ENCODE measurements at places on chromosomes 13 and 19.
A peak's percentile ranks its signal among the peaks of the same experiment; 100 is the strongest.

GRCh38 chr13:94395860-94396259, 83.6 kb downstream of the DCT start:
- no peak for DNase-seq

DNA sequence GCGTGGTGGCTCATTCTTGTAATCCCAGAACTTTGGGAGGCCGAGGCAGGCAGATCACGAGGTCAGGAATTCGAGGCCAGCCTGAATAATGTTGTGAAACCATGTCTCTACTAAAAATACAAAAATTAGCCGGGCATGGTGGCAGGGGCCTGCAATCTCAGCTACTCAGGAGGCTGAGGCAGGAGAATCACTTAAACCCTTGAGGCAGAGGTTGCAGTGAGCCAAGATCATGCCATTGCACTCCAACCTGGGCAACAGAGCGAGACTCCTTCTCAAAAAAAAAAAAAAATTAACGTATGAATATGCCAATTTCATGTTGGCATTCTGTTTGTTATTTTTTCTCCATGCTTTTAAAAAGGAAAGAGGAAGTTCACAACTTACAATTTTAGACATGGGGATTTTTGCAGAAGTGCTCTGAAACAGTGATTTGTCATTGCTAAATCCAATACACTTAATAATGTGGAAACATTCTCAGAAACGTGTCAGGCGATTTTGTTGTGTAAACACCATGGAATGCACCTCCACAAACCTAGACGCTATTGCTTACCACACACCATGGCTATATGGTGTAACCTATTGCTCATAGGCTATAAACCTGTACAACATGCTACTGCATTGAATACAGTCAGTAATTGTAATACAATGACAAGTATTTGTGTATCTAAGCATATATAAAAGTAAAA, 115.9 kb upstream of the PCDH20 start:
- DNase-seq, result no peak

DNA sequence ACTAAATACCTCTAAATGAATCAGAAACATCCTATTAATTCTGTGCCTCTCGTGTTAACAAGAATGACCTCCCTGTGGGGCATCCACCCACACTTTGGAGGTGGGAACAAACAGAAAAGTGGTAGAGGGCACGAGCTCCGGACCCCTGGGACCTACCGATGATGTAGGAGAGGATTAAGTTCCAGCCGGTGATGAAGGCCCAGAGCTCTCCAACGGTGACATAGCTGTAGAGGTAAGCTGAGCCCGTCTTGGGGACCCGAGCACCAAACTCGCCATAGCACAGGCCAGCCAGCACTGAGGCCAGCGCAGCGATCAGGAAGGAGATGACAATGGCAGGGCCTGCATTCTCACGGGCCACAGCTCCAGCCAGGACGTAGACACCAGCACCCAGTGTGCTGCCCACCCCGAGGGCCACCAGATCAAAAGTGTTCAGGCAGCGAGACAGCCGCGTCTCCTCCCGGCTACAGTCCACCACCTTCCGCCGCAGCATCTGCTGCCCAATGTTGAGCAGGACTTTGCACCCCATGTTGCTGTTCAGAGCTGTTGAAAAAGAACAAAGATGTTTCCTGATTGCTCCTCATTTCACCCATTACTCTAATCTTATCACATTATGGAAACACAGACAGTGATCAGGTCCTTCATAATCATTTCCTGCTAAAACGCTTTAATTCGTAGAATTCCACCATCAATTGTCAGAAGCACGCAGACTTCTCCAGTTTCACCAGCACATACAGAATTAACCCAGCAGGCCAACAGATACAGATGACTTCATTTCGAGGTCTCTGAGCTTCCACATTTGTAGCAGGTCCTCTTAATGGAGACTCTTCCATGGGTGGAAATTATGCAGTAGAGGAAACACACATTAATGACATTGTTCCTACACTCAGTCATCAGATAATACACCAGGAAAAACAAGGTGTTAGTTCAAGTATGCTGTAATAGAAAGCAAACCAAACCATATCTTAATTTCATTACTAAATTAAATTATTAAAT, 59.5 kb downstream of the SLC7A1 start:
- no peak for DNase-seq

DNA sequence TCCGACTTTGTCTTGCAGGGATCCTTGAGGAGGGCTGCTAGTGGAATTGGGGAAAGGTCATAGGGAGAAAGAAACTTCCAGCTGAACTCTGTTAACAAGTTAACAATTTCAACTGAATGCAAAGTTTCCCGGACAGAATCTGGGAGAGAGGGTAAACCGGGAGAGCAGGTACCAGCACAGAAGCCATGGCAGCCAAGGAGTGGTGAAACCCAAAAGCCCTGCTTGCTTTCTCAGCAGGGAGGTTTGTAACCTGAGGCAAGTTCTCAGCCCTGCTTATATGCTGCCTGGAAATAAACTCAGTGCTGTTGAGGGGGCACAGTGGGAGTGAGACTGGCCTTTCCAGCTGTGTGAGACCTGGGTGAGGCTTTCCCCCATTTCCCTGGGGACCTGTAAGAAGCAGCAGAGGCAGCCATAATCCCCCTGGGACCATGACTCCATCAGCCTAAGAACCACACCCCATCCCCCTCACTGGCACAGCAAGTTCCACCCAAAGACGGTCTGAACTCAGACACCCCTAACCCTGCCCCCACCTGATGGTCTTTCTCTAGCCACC, 84.0 kb downstream of the SUCLA2 start:
- DNase-seq, result no peak

DNA sequence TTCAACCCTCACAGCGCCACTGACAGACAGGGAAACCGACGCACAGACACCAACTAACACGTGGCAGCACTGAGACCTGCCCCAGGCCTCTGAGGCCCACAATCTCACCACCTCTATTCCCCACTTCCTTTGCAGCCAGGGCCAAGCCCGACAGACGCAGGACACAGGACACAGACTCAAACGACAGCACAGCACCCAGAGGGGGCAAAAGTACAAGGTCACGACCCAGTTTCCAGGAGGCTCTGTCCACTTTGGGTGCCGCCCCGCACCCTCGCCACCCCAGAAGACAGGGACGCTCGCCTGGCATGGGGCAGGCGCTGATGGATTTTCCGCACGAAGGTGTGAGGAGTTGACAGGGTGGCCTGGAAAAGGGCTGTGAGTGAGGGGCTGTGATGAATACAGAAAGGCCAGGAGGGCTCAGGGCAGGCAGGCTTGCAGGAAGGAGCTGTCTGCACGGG, 48.8 kb downstream of the MLLT1 start:
- DNase-seq, result no peak

DNA sequence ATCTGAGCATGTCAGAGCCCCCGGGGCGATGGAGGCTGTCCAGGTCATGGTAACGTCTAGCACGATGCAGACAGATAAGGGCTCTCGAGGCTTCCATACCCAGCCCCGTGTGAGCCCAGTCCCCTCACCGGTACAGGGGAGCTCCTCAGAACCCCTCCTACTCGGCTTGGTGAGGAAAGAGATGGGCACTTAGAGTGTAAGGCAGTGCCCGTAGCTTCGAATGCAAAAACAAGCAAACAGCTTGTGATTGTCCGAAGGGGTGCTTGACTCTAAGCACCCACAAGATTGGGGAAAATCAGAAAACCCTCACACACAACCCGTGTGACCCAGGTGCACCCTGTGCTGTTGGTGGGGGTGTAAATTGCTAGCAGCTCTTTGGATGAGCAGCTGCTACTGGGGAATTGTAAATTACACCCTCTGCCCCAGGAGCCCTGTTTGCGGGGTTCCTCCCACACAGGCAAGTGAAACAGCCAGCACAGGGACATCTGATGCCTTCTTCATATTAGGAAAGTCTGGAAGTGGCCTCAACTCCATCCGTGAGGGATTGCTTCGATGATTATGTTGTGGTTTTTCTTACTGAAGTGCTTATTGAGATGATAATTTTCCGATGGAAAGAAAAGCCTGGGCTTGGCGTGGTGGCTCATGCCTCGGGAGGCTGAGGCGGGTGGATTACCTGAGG, 918 bp upstream of the PSPN start:
- no peak for DNase-seq

DNA sequence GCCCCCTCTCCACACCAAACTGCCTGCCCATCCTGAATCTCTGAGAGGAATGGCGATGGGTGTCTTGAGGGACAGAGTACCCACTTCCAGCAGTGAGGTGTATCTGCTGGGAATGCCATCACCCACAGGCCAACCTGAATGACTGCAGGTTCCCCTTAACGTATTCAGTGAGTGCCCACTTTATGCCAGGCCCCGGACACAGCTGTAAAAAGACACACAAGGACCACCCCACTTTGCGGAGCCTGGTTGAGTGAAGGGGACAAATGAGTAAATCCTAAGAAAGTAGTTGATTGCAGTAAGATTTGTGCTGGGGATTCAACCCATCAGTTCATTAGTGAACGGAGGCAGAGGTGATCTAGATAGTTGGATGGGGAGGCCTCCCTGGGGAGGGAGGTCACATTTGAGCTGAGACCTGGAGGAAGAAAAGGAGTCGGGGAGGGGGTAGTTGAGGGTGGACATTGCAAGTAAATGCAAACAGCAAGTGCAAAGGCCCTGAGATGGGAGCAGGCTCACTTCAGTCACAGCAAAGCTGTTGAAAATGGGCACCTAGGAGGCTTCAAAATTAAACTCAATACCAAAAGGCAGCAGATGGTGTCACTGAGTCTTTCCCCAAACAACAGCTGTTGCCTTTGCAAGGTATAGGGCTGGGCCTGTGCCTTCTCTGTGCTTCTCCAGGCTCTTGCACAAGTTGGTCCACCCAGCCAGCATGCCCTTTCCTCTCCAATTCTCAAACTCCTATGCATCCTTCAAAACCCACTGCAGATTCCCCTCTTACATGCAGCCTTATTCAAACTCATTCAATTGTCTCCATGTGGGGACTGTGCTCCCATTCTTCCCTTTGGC, 4.3 kb downstream of the GDF15 start:
- DNase-seq, result no peak

- peak; percentile 10 for DNase-seq
Observed at GRCh38 chr13:46062185-46062584, 9.6 kb upstream of the ZC3H13 start.

DNA sequence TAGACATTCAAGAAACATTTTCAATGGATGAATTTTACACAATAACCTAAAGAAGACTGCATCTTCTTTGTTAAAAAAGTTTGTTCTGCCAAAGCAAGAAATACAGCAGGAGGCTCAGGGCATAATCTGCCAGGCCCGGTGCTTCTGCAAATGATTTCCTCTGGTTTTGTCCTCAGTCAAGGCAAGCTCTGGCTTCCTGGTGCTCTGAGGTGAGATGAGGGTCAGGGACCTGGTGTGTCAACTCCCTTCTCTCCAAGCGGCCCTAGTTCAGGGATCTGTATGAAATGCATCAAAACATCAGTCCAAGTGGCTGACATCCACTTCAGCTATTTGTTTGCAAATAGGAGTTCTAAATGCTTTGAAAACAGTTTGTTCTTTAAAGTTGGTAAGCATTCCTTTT, 31.6 kb downstream of the LACC1 start:
- no peak for DNase-seq

GRCh38 chr19:17281391-17282304, at the start of gene ANKLE1:
Gene ANKLE1, plus strand, starts transcription at chr19:17281901. Its CDS starts 20 bp downstream, at chr19:17281921.
- no peak for DNase-seq

GRCh38 chr13:72244788-72245187, 377.8 kb upstream of the DACH1 start:
- no peak for DNase-seq

GRCh38 chr19:10686661-10687517, 14.3 kb upstream of the QTRT1 start:
- no peak for DNase-seq

- DNase-seq, result no peak
Observed at GRCh38 chr13:109789262-109789661, 2.9 kb upstream of the IRS2 start.

- DNase-seq, result no peak
Observed at GRCh38 chr19:55245236-55245904, 13.4 kb downstream of the PPP6R1 start.

- DNase-seq, result no peak
Observed at GRCh38 chr13:24123761-24124160, 36.8 kb upstream of the SPATA13 start.

- DNase-seq, result no peak
Observed at GRCh38 chr19:12985049-12985776, 10.1 kb upstream of the NFIX start.

GRCh38 chr19:30314056-30314804, 58.0 kb upstream of the ZNF536 start:
- DNase-seq, result no peak

DNA sequence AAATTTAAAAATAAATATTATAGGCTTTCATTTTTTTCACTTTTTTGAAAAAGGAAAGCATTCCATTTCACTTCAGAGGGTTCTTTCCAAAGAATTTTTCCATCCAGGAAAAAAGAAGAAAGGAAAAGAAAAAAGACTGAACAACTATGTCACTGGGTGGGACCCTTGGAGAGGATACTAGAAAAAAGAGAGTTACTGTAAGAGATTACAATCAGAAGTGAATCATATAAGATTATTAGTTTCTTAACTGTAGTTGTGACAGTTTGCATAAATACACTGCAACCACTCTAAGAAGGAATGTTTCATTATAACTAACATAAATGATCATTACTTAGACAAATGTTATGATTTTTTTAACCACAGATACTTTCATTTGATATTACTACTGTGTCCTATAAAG, 87.8 kb downstream of the KLF12 start:
- DNase-seq, result no peak

DNA sequence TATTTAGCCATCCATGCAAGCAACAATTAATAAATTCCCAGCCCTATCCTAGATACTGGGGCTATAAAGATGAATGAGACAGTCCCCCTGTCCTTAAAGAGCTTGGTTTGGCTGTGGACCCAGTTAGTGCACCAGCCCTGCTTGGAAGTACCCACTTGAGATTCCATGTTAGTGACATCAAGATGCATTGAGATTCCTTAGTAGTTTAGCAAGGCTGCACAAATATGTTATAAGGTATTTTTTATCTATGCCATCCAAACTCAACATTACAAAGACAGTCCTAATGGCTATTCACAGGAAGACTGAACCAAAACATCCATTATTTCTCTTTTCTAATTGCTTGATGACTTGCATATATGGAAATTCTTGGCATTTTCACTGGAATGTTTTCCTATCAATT, 48.8 kb upstream of the RAP2A start:
- DNase-seq, result no peak

DNA sequence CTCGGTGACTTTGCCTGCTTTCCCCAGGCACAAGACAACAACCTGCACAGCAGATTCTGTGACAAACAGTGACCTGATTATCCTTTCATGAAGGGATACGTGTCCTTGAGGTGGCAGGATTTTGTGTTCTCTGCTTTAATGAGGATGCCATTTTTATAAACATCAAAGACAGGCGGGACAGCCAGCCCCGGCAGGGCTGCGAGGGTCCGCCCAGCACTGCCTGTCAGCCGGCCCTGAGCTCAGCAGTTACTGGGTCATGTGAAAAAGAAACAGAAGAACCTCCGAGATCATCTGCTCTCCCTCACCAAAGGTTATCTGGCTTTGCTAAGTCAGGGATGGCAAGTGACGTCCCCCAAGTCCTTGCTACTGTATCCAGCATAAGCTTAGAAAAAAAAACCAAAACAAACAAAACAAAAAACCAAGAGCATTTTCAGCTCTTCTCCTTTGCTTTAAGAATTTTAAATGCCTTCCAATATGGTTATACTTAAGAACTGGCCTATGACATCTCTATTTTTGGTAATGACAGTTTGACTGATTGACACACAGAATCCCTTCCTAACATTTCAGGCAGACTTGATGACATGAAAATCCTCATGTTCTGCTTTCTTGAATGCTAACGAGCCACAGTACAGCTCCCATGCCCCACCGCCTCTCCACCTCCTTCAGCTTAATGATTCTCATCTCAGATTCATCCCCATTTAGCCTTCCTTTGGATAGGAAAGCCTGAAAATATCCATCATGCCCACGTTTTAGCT, 666.6 kb upstream of the ARGLU1 start:
- no peak for DNase-seq

GRCh38 chr19:52331757-52332156, 4.3 kb upstream of the ZNF610 start:
- no peak for DNase-seq

GRCh38 chr13:114111577-114111976, 20.8 kb downstream of the RASA3 start:
- no peak for DNase-seq

Data from AG09309 (cell line).